ENCODE measurements at places on chromosomes 16 and 17.

DNA sequence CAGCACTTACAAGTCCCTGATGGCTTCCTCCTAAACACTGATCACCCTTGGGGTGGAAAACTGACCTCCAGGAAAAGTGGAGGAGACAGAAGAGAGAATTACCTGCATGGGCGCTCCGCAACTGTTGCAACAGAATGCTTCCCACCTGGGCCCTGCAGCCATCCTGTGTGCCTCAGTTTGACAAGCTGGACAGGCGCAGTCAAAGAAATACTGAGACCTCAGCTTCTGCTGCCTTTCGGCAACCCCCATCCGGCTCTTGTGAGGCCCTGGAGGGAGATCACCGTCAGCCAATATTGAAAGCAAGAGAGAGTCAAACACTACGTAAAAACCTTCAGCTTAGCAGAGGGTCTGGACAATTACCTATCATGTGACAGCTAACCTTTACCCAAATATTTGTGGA is 24.8 kb downstream of the SERPINF1 start:
- no peak for DNase-seq

GRCh38 chr17:56142781-56143180 is 10.5 kb upstream of the ANKFN1 start:
- peak; percentile 42 for DNase-seq

- no peak for DNase-seq
These were observed 159.7 kb upstream of the SHISA6 start for GRCh38 chr17:11081342-11081741.

DNA sequence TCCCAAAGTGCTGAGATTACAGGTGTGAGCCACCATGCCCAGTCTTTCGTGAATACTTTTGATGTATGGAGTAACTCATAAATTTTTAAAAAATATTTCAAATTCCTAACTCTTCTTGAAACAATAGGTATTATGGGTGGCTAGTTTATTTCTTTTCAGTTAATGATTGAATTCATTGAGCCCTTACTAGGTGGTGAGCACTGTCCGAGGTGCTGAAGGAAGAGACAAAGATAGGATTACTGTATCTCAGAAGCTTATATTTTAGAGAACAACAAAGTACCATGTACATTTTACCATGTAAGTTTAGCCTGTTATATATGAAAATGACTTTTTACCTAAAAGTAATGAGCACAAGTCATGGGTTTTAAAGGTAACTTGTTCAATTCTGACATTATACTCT is 418.3 kb downstream of the NPIPA7 start:
- DNase-seq = no peak

- DNase-seq = no peak
These were observed 17.2 kb downstream of the PSMD11 start for GRCh38 chr17:32461498-32461852.

All from astrocyte (in vitro differentiated cells and primary cell).